Activated CD4-positive, alpha-beta T cell treated with anti-CD3 and anti-CD28 coated beads for 4 hours (primary cell): ENCODE measurements at places on chromosomes 12 and 14.

DNA sequence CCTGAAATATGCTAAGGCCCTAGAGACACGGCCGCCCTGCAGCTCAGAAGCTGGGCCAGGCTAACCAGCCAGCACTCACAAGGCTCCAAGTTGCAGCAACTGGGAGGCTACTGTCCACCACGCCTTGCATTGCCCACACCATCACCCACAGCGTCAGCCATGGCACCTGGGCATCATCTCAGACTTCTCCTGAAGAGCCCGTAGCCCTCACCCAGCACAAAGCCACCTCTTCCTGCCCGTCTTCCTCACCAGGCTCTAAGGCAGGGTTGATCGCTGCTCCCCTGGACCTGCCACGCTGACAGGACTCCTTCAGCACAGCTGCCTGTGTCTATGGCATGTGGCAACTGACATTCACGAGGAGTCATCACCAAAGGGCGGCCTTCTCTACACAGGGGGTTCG is 38.1 kb downstream of the CDC42BPB start:
- DNase-seq: no peak

- DNase-seq: no peak
Measured at GRCh38 chr12:116542345-116542956, 16.7 kb upstream of the MAP1LC3B2 start.

- DNase-seq: no peak
Measured at GRCh38 chr12:126051611-126052107, 986.4 kb downstream of the AACS start.

GRCh38 chr14:102579696-102580549 is 12.5 kb upstream of the RCOR1 start:
- DNase-seq: no peak

DNA sequence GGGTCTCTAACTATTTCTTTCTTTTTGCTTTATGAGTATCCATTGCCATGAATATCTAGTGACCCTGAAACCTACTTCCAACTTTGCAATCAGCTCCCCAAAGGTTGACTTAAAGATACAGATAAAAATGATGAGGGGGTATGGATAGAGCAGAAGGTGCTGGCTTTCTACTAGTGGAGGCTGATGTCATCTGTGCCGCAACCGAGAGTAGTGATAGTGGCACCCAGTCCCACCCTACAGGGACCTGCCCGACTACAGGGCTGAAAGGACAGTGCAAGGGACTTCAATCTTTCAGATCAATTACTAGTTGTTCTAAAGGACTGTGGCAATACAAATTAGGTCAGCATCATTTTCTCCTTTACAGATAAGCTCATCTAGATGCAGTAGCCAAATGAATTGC is 806.0 kb downstream of the VRK1 start:
- DNase-seq: peak; percentile 24

- no peak for DNase-seq
Measured at GRCh38 chr12:114697243-114697716, 13.3 kb upstream of the TBX3 start.

DNA sequence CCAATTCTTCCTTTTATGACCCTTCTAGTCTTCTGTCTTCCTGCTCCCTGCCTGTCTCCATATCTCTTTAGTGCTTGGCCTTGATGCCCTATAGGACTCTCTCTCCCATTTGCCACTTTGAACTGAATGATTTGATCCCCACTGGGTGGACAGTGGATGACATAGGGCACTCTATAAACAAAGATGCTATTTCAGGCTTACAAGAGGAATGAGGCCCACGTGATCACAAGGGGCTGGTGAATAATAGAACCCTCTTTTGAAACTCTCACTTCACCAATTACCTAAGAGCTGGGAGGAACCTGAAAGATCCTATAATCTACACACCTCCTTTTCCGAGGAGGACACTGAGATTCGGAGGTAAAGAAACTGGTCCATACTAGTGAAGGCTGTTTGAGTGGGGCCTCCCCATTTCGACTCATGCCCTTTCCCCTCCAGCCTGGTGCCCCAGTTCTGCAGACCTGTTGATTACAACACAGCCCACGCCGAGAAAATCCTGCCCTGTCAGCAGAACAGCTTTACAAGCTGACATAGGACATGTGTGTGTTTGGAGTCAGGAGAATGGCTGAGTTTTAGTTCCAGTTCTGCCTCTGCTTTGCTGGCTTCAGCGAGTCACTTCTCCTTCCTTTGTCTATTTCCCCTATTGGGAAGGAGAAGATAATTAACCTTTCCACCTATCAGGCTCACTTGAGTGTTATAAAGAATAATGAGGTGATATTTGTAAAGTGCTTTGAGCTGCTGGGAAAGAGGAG is 400.3 kb downstream of the ZFP36L1 start:
- DNase-seq: no peak

DNA sequence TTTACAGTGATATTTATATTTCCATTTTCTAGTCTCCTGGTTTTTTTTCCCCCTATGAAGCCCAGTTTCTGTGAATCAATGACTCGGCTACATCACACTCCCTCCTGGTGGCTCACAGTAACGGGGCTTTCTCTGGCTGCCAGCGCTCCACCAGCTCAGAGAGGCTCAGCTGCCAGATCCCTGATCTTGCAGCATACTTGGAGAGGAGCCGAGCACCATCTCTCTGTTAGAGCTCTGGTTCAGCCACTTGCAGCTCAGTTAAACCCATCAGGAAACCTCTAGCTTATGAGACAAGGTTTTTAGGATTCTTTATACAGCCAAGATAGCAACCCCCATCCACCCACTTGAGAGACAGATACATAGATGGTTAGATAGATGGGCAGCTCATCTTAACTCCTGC is 74.6 kb downstream of the CIT start:
- DNase-seq: no peak

DNA sequence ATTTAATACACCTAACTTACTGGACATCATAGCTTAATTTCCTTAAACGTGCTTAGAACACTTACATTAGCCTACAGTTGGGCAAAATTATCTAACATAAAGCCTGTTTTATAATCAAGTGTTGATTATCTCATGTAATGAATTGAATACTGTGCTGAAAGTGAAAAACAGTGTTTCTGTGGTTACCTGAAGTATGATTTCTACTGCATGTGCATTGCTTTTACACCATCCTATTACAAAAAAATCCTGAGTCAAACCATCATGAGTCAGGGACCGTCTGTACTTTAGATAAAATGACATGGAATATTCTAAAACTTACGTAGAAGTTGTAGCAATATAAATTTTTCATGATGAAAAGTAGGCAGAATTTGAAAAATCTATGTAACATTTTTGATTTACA is 32.8 kb downstream of the TBC1D15 start:
- DNase-seq: no peak

DNA sequence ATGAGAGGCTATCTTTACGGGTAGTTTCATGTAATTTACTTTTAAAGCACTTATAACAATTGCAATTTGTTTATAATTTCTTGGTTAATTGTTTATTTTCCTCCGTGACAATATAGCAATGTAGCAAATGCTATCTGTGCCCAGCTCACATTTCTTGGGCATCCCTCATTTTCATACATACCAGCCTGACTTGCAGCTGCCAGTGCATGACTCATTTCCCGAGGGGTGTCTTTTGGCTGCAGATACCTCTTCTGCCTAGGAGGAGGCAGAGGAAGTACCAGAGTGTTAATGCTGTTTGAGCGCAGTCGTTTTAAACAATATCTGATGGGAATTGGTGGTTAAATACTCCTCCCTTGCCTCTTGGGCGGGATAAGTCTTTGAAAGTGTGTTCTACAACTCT is 104.2 kb upstream of the ABCD2 start:
- no peak for DNase-seq

GRCh38 chr12:30898846-30899245 is 27.7 kb upstream of the TSPAN11 start:
- DNase-seq: no peak

- no peak for DNase-seq
Measured at GRCh38 chr14:75047506-75047905, 3.8 kb downstream of the MLH3 start.
